ENCODE measurements at places on chromosomes 7 and 10.

DNA sequence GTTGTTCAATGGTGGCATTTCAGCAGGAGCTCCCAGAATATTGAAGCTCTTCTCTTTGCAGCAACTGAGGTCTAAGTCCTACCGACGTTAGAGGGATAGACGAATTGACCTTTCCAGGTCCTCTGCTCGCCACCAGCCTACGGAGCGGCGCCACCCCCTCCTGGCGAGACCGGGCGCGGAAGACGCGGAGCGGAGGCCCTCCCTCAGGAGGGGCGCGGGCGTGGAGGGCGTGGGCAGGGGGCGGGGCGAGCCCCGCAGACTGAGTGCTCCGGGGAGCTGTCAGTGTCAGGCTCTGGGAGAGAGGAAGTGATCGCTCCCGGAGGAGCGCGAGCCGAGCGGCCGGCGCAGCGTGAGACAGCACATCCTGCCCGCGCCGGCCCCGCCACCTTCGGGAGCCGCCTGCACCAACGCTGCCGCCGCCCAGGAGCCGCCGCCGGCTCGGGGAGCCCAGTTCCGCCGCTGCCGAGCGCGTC is at the start of gene DYNC1I1:
Gene DYNC1I1, plus strand, starts transcription at position 257 of the 473 bp plus-strand sequence. CDS start 32,176 bp downstream, outside the sequence.
- DNase-seq = peak; percentile 77

DNA sequence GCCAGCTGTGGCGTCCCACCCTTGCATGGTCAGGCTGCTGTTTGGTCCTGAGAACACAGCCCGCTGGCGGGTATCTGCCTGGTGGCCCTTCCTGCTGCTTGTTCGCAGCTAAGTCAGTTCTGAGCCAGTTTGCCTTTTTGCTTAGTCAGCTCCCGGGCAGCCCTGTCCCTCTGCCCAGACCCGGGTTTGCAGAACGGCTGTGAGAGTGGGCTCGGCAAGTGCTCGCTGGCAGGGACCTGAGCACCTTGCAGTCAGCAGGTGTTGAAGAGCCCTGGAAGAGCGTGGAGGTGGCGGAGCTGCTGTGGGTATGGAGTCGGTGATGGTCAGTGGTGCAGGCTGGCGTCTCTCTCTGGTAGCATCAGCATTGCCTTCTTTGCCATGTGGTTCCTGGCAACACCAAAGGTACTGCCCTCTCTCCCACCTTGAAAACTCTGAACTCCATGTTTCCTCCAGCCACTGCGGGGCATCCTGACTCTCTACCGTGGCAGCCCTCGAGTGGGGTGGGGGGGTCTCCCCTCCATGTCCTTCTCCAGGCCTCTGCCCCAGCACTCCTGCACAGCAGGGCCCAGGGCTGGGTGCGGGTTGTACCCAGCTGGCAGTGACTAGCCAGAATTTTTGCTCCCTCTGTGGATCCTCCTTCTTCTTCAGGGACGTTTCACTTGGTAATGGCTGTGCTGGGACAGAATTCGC is 4.6 kb downstream of the INPP5A start:
- DNase-seq = no peak

DNA sequence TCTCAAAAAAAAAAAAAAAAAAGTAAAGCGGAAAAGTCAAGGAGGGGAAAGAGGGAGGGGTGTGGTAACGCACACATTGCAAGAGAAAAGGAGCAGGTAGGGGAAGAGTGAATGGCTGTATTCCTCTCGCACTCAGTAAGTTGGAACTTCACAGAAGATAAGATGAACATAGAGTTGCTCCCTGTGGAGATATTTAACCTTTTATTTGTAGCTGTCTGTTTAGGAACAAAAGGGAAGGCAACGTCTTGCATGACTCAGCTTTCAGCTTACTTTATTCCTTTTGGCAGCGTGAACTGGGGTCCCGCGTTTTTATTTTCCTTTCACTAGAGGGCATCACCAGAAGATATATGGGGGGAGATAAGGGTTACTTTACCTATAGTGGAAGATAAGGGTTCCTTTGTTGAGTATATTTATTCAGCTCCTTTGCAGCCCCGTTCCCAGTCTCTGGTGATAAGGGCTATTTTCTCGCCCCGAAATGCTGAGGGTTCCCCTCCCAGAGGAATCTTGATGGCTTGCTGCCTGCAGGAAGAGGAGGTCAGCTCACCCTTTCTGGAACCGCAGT is 78.5 kb downstream of the APBB1IP start:
- DNase-seq = peak; percentile 22

DNA sequence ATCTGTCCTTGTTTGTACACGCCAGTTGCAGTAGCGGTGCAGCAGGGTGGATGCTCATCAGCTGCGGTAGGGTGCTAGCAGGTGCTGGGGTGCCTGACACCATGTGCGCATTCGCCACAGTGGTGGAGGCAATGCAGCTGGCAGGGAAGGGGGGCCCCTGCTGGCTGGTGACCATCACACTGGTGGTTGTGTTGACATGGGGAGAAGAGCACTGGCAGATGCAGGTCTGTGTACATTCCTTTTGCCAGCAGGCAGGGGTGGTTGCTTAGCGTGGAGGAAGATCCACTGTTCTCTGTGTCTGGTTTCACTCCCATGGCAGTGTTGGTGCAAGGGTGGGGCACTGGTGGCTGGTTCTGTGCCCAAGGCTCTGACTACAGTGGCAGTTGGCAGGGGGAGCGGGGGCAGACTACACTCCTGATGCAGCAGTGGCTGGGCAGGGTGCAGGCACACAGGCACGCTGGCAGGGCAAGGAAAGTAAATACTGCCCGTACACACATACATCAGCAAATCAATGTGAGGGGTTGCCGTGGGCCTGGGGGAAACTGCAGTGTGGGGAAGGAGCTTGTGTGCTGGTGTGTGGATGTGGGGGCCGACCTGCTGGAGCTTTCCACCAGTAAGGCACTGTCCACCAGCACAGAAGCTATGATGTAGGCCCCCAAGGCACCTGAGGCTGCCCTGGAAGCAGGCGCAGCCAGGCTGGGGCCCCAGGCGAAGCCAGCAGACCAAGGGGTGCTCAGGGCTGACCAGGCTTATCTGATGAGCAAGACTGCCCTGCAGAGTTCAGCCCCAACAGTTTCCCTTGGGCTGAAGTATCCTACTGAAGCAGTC is 87.2 kb upstream of the UNC5B start:
- DNase-seq = no peak

DNA sequence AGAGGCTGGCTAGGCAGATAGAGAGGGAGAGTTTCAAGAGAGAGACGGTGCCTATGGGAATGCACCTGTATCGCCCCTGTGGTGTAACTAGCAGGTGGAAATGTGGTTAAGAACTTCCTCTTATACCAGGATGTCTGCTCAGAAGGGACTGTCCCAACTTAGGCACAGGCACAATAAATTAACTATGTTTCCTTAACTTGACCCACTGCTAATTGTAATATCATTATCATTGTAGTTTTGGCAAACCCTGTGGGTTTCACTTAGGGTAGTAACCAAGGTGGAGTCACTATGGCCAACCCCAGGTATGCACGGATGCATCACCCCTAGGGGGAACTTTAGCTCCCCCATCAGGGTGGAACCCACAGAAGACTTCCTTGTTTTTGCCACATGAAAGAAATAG is 455.7 kb downstream of the DGKB start:
- no peak for DNase-seq

Measured in amniotic epithelial cell (primary cell).